ENCODE measurements at places on chromosomes 1 and 21.

DNA sequence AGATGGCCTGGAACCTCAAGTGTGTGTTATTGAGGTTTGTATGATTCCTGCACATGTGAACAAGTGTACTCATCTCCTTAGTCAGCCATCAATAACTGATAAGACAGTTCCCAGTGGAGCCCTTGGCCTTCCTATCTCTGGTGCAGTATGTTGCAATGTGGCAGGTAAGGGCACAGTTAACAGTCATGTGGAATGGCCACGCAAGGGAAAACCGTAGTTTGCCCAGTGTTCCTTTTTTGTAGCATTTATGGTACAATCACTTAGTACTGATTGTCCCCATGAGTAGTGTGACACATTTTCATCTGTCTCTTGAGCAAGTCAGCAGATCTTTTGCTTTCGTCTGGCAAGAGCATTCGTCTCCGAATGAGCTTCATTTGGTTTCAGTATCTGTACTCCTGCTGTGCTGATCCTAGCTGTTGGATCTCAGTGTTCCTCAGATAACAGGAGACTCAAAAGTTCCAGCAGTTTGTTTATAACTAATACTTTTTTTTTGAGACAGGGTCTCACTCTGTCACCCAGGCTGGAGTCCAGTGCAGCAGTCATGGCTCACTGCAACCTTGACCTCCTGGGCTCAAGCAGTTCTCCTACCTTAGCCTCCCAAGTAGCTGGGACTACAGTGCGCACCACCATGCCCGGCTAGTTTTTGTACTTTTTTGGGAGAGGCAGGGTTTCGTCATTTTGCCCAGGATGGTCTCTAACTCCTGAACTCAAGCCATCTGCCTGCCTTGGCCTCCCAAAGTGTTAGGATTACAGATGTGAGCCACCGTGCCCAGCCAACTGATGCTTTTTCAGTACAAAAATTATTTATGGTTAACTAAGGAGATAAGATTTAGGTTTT lies 8.2 kb downstream of the CTPS1 start:
- DNase-seq, result no peak

DNA sequence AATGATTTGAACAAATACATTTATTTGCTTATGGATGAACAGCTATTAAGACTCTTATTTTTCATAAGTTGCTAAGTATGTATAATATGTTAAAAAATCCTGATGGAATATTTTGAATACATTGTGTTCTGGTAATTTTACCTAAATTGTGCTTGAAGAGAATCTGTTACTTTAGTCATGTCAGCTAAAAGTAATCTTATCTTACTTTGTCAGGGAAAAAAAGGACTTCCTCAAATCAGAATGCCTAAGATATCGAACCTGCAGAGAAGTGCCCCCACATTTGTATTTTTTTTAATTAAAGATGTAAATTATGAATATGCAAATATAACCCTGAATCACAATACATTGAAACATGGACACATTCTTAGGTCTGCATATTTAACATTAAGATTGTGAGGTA lies 1331.7 kb downstream of the MRPL39 start:
- no peak for DNase-seq

- peak; percentile 64 for DNase-seq
Measured at GRCh38 chr1:230310381-230311163, 115.6 kb downstream of the PGBD5 start.

- DNase-seq, result no peak
Measured at GRCh38 chr1:95168761-95169351, 51.7 kb downstream of the TLCD4 start.

- no peak for DNase-seq
Measured at GRCh38 chr1:243473227-243474135, 217.6 kb downstream of the SDCCAG8 start.

GRCh38 chr1:41733021-41733420 lies 185.7 kb downstream of the HIVEP3 start:
- no peak for DNase-seq

DNA sequence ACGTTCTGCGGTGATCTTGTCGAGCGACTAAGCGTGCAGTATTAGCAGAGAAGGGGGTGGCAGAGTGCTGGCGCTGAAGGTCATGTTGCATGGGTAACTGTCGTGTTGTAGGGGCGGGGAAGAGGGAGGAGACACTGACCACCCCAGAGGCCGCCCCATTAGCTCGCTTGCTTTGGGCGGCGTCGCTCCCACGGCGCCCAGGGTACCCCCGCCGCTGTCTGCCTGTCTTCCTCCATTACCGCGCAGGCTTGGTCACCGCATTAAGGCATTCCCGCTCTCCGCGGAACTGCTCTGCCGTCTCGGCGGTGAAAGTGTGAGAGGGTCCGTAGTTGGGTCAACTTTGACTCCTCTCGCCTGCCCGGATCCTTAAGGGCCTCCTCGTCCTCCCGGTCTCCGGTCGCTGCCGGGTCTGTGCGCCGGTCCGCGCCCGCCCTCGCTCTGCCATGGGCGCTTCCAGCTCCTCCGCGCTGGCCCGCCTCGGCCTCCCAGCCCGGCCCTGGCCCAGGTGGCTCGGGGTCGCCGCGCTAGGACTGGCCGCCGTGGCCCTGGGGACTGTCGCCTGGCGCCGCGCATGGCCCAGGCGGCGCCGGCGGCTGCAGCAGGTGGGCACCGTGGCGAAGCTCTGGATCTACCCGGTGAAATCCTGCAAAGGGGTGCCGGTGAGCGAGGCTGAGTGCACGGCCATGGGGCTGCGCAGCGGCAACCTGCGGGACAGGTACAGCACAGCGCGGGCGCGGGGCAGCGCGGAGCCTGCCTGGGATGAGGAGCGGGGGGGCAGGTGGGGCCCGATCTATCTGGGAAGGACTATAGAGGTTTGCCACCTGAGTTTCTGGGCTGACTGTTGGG lies at the start of gene MTARC2:
Gene MTARC2 (plus strand): TSS at position 234 of the 846 bp plus-strand sequence. CDS start 210 bp downstream, at position 444.
- peak; percentile 62 for DNase-seq

DNA sequence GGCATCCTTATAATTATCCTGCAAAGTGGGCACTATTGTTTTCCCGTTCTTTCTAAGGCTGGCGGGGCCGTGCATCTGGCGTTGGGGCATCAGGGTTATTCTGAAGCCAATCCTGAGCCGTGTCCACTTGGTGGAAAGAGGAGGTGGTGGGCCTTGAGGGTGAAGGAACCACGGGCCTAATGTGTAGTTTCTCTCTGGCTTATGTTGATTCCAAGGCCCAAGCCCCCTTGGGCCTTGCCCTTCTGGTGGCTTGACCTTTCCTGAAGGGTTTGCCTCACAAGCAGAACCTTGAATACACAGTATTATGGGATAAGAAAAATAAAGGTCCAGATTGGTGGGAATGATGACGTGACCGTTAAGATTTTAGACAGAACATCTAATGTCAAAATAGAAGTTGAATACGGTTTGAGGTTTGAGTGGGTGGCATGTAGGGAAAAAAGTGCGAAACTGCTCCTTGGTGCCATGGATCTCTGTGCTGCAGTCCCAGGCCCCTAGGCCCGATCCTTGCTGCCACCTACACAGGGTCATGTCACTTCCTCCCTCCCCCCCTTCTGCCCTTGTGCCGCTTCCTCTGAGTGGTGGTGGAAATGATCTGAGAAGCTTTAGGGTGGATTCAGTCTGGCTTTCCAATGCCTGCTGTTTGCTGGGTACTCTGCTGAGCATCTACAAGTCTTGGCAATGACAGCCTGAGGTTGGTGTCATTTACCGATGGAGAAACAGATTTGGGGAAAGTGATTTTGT lies 90.5 kb downstream of the PRDM2 start:
- DNase-seq, result no peak

DNA sequence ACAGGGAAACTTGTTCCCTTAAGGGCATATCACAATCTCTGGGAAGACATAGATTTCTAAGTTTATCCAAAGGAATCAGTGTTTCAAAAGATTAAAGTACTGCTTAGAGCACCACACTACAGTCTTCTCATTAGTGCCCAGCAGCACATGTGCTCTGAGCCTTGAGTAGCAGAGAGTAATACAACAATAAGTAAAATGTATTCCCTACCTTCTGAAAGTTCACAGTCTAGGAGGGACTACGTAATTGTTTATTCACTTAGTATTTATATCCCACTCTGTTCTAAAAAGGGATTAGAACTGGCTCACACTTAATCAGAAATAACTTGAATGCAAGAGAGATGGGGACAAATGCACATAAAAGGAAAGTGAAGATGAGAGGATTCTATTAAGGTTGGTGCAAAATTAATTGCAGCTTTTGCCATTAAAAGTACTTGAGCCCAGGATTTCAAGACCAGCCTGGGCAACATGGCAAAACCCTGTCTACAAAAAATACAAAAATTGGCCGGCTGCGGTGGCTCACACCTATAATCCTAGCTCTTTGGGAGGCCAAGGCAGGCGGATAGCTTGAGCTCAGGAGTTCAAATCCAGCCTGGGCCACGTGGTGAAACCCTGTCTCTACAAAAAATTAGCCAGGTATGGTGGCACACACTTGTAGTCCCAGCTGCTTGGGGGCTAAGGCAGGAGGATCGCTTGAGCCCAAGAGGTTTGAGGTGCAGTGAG lies 9.0 kb downstream of the SYNC start:
- DNase-seq, result no peak

DNA sequence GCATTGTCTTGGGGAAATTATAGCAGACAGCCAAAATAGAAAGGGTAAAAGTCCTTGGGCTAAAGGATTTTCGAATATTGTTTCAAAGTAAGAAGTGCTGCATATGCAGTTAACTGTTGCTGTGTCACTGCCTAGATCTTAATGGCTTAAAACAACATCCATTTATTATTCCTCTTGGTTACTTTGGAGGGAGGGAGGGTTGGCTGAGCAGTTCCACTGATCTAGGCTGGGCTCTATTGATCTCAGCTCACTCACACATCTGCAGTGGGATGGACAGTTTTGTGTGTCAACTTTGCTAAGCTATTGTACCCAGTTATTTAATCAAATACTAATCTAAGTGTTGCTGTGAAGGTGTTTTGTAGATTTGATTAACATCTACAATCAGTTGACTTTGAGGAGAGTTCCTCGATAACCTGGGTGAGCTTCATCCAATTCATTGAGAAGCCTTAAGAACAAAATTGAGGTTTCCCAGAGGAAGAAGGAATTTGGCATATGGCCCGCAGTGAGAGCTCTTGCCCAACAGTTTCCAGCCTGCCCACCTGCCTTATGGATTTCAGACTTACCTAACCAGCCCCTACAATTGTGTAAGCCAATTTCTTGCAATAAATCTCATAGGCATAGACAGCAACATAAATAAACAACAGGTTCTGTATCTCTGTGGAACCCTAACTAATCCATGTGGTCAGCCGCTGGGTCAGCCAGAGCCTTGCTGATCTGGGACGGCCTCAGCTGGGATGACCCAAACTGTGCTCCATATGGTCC lies 187.3 kb downstream of the AK5 start:
- DNase-seq, result no peak

- no peak for DNase-seq
Measured at GRCh38 chr1:53398576-53399365, 60.4 kb upstream of the DMRTB1 start.

- peak; percentile 39 for DNase-seq
Measured at GRCh38 chr1:109892561-109893368, 17.9 kb upstream of the CSF1 start.

DNA sequence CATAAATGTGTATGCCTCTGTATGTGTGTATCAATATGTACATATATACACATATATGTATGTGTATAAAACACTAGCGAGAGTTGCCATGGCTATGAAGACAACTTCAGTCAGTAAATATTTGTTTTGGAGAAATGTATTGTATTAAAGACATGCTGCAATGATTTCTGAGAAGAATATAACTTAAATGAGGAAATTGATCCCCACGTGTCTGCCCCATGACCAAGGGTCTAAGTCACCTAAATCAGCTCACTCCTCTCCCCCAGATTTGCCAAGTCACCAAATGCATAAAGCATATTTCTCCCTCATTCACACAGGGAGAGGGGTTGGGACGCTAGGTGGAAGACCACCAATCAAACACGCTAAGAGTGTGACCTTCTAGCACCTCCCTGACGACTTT lies 58.3 kb upstream of the LYST start:
- no peak for DNase-seq

DNA sequence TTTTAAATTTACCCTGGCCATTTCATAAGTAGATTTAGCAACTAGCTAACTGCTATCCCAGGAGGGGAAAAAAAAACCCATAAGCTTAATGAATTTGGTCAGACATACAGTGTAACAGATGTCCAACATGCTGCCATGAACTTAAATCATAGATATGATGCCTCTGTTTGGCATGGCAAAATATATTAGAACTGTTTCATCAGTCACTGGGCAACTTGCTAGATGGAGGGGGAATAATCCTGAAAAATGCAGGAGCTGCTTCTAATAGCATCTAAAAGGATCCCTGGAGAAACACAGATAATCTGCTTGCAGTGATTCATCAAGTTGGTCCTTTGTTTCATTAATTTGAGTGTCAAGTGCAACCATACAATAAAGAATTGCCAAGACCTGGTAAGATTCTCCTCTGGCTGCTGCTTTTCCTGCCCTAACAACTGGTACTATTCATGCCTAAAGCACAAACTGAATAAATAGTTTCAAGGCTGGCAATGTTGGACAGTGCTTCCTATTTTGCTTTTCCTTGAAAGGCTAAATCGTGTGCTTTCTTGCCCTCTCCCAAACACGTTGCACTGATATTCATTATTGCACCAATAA lies 1.5 kb upstream of the ST6GALNAC5 start:
- peak; percentile 16 for DNase-seq

- DNase-seq, result peak; percentile 6
Measured at GRCh38 chr1:174358344-174358743, 89.4 kb upstream of the GPR52 start.

DNA sequence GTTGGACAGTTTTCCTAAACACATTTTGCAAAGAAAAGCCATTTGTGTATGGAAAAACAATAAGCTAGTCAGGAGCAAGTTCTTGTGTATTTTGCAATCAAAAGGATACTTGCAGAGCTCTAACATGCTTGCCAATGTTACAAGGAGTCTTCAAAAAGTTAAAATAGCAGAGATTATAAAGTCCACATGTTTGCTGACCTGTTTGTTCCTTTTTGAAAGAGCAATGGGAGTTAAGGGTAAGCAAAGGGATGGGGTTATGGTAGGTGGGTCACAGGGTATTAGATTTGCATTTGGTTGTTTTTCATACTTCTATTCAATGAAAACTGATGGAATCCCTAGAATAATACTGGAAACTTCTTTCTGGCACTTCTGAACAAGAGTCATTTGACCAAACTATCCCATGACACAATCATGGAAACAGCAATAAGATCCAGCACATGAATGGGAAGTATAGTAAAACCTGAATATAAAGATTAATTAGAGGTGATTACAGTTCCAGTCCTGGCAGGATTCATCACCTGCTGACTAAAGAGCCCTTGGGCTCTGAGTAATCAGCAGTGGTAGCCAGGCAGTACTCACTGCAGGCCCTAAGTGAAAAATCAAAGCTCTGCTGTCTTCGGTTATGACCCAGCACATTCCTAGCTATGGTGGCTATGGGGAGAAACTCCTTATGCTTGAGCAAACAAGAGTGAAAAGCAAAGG lies 27.1 kb upstream of the ZC3H11B start:
- peak; percentile 2 for DNase-seq

DNA sequence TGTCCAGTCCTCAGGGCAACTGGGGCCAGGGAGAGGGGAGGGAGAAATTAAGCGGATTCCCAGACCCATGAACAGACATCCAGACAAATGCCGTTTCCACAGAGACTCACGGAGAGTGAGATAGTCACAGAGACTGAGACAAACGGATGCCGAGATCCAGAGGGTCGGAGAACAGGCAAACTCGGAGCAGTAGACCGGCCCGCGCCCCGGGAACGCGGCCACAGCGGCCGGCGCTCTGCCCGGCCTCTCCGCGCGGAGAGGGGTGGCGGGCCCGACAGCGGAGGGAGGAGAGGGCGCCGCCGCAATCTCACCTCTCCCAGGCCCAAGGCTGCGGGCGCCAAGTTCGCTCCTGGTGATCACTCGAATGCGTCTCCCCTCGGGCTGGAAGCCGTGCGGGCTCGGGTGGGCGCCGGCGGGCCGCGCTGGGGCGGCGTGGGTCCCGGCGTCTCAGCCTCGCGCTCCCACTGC lies 831 bp upstream of the FOXD2 start:
- DNase-seq, result no peak
